Neural crest cell (in vitro differentiated cells): ENCODE measurements at places on chromosomes 6 and 20.
A peak's percentile ranks its signal among the peaks of the same experiment; 100 is the strongest.

- H3K27me3 ChIP-seq, result peaks cover 68% of the 10 kb centered on the region
- H3K4me3 ChIP-seq, result no peak overlapping the region
- H3K36me3 ChIP-seq, result no peaks in the 10 kb centered on the region
- no peak overlapping the region for H3K27ac ChIP-seq
- H3K4me1 ChIP-seq, result peaks cover 29% of the 10 kb centered on the region
These were observed 43.7 kb downstream of the ARHGAP40 start for GRCh38 chr20:38645351-38645750.

DNA sequence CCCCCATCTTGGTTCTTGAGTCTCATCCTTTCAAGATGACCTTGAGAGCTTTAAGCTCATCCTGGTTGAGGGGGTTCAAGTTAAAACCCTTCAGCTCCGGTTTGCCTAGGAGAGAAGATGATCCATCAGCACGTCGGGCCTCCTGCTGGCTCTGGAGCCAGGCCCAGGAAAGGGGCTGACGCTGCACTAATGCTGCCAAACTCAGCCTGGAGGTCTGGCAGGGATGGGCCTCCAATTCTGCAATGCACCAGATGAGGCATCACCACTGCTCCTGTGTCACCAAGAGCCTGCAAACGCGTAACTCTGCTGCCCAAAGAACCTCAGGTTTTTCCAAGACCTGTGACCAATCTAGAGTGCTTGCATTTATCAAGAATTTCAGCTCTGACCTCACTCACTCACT lies 6.1 kb downstream of the PDRG1 start:
- H3K27me3 ChIP-seq, result no peaks in the 10 kb centered on the region
- H3K36me3 ChIP-seq, result peaks cover 27% of the 10 kb centered on the region

- H3K4me3 ChIP-seq, result no peak overlapping the region
- H3K36me3 ChIP-seq, result no peaks in the 10 kb centered on the region
- H3K4me1 ChIP-seq, result no peaks in the 10 kb centered on the region
- DNase-seq, result no peak
- H3K27me3 ChIP-seq, result no peaks in the 10 kb centered on the region
- no peak overlapping the region for H3K27ac ChIP-seq
These were observed 485.4 kb upstream of the MANEA start for GRCh38 chr6:95091823-95092436.

DNA sequence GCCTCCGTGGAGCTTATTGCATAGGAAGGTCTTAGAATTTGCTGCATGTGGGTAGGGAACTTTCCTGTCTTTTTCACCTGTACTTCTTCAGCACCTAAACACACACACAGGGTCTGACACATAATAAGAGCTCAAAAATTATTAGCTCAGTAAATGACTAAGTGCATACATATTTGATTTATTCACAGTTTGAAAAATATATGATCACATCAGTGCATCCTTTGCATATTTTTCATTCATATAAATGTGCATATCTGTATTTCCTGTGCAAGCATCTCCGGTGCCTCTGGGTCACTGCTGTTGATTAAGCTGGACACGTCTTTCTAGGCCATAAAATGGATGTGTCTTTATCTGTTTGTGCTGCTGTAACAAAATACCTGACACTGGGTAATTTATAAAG lies 234.7 kb downstream of the UST start:
- H3K36me3 ChIP-seq, result no peaks in the 10 kb centered on the region
- no peak for DNase-seq
- H3K4me1 ChIP-seq, result peaks cover 4% of the 10 kb centered on the region
- H3K27me3 ChIP-seq, result no peaks in the 10 kb centered on the region
- no peak overlapping the region for H3K27ac ChIP-seq

GRCh38 chr6:797479-798077 lies 104.6 kb upstream of the EXOC2 start:
- H3K27ac ChIP-seq, result no peak overlapping the region
- H3K27me3 ChIP-seq, result peaks cover 84% of the 10 kb centered on the region
- peak; percentile 42 for DNase-seq
- no peak overlapping the region for H3K4me3 ChIP-seq
- no peaks in the 10 kb centered on the region for H3K36me3 ChIP-seq
- H3K4me1 ChIP-seq, result no peaks in the 10 kb centered on the region

DNA sequence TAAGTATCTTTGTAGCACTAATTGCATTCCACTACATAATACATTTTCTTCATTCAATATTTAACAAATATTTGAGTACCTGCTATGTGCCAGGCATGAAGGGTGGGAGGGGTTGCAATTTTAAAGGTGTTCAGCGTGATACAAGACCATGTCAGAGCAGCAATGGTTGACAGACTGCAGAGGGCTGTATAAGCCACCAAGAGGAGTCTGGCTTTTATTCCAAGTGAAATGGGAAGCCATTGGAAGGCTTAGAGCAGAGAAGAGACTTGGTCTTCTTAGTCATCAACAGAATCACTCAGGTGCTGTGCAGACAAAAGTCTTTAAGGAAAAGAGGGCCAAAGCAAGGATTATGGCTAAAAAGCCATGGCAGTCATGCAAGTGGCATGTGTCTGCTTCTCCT lies 360.8 kb upstream of the ARID1B start:
- no peaks in the 10 kb centered on the region for H3K36me3 ChIP-seq
- no peaks in the 10 kb centered on the region for H3K27me3 ChIP-seq
- H3K4me3 ChIP-seq, result no peak overlapping the region

GRCh38 chr20:37185686-37186085 lies 6.3 kb upstream of the MROH8 start:
- no peak overlapping the region for H3K4me3 ChIP-seq
- no peak for DNase-seq
- peaks cover 18% of the 10 kb centered on the region for H3K36me3 ChIP-seq
- H3K4me1 ChIP-seq, result peaks cover 14% of the 10 kb centered on the region
- H3K27me3 ChIP-seq, result no peaks in the 10 kb centered on the region
- H3K27ac ChIP-seq, result no peak overlapping the region

GRCh38 chr6:36020154-36020553 lies 4.3 kb downstream of the SLC26A8 start:
- H3K4me1 ChIP-seq, result peaks cover 18% of the 10 kb centered on the region
- no peaks in the 10 kb centered on the region for H3K36me3 ChIP-seq

DNA sequence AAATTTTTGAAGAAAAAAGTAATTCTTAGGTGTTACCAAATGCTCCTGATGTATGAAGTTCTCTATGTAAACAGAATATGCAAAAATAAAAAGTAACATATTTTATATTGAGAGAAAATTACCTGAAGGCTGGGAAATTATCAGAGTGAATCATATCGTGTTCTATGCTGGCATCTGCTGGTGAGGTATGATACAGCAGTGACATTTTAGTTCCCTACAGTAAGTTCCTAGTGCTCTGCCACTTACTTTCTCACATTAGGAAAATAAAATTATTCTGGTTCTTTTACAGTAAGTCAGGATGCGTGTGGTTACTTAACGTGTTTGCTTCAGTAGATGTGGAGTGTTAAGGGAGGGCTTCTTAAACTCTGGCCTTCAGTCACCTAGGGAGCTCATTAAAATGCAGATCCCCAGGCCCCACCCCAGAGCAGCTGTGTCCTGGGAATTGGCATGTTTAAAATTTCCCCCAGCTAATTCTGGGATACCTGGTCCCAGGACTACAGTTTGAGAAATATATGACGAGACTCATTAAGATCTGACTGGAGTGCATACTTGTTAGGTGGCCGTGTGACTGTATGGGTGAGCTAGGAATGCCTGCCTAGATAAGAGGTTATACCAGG lies 3.2 kb downstream of the ACTR5 start:
- no peak for DNase-seq
- peaks cover 17% of the 10 kb centered on the region for H3K4me1 ChIP-seq
- H3K36me3 ChIP-seq, result peaks cover 5% of the 10 kb centered on the region

GRCh38 chr20:57996936-57997890 lies 231.2 kb downstream of the ANKRD60 start:
- DNase-seq, result no peak
- H3K4me3 ChIP-seq, result no peak overlapping the region
- no peak overlapping the region for H3K27ac ChIP-seq
- no peaks in the 10 kb centered on the region for H3K36me3 ChIP-seq
- H3K4me1 ChIP-seq, result peaks cover 20% of the 10 kb centered on the region
